ENCODE measurements at places on chromosomes 12 and 14.

DNA sequence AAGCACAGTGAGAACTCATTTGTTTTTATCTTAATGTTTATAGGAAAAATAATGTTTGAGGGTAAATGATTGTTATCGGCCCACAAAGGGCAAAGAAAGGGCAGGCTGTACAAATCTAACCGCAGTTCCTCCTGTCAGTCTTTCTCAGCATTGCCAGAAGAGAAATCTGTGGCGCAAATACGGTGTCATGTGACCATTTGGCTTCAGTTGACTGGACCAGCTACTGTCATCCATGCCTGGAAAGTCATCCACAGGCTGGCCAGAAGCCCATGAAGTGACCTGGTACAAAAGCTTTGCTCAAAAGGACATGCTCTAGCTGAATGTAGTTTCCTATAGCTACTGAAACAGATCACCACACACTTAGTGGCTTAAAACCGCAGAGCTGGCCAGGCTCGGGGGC is 43.6 kb downstream of the HCAR2 start:
- DNase-seq: no peak

GRCh38 chr12:9347328-9348127 is 139.3 kb upstream of the PZP start:
- no peak for DNase-seq

GRCh38 chr14:73607241-73607640 is 5.1 kb upstream of the ACOT6 start:
- DNase-seq: no peak

- no peak for DNase-seq
These were observed 2.3 kb upstream of the CLEC1A start for GRCh38 chr12:10101042-10101579.

- no peak for DNase-seq
These were observed 24.0 kb downstream of the LRIG3 start for GRCh38 chr12:58896278-58896677.

DNA sequence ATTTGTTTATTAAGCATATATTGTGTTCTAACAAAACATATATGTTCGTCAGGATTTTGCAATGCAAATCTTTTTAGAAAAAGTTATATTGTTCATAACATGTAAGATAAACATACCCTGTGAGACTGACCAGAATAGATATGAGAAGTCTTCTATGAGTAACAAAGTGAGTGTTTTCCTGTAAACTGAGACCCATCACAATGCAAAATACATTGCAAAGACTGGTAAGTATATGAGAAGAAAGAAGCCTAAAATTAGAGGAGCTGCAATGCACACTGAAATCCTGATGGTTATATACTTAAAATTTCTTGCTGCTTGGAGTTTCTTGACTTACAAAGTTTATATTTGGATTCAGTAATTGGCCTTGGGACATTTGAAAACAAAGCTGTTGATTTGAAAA is 6.0 kb downstream of the HMGA2 start:
- no peak for DNase-seq

DNA sequence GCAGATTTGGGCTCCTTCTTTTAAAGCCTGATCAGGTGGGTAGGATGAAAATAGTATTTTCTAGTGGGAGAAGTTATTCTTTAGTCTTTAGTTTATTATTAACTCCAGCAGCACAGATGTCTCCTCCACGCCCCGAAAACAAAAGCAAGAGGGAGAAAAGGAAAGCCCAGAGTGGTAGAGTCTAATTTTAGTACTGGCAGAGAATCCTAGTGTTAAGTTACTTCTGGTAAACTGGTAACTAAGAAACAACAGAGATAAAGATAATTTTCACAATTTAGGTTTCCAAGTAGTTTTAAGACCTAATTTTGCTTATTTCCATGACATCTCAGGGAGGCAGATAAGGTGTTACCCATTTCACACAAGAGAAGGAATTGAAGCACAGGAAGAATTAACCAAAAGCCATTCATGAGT is 16.3 kb downstream of the ATP5MC2 start:
- DNase-seq: no peak

- DNase-seq: no peak
These were observed 73.4 kb downstream of the SLC38A4 start for GRCh38 chr12:46752396-46752795.

GRCh38 chr12:45668641-45669040 is 60.9 kb upstream of the ARID2 start:
- DNase-seq: no peak

GRCh38 chr12:67472539-67472938 is 176.0 kb upstream of the DYRK2 start:
- no peak for DNase-seq

GRCh38 chr12:131949431-131950181 is at the start of gene EP400:
Gene EP400 (plus strand): TSS chr12:131949942. CDS start chr12:131960620, 10,678 bp downstream.
- DNase-seq: peak; percentile 75

Data from amygdala (tissue), 56 donors.